NCI-H2171 treated with DMSO at 0.1 percent for 48 hours (cell line): ENCODE measurements at places on chromosomes 2 and 18.

DNA sequence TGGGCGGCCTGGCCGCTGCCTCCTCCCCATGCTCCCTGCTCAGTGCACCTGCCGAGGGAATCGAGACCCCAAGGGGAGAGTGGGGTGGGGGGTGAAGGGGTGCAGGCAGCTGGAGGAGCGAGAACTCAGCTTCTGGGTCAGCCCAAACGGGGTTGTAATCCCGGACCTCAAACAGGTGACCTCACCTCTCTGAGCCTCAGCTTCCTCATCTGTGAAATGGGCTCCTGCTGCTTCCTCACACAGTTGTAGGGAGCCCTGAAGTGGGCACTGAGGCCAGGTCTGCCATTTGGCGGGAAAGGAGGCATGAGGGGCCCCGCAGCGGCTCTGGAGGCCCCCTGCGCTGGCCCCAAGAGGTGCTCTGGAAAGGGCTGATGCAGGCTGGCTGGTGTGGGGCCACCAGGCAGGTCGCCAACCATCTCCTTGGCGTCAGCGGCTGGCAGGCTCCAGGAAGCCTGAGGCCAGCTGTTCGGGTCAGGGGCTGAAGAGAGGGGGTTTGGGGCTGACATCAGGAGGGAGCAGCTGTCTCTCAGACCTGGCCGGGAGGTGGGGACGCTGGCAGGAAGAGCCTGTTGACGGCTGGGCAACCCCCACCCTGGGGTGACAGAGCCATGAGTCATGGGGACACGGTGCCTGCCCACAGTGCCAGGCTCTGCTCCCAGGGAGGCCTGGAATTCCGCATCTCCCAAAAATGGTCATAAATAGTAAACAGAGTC, 4.9 kb downstream of the KLHL30 start:
- DNase-seq = peak; percentile 19

GRCh38 chr2:73933194-73933593, 6.5 kb downstream of the DGUOK start:
- no peak for DNase-seq

DNA sequence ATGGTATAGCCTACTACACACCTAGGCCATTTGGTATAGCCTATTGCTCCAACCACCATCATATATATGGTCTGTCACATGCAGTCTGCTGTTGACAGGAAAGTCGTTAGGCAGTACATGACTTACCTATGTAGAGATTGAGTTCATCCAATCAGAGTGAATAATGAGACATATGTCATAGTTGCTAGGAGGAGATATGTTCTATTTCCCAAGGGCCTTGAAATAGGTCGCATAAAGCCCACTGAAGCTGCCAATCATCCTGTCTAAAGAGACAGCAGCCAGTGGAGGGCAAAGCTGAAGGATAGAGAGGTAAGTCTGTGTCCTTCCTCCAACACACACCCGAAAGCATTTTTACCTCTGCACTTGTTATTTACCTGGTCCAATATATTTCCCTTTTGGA, 263.4 kb downstream of the PTPRM start:
- peak; percentile 36 for DNase-seq

DNA sequence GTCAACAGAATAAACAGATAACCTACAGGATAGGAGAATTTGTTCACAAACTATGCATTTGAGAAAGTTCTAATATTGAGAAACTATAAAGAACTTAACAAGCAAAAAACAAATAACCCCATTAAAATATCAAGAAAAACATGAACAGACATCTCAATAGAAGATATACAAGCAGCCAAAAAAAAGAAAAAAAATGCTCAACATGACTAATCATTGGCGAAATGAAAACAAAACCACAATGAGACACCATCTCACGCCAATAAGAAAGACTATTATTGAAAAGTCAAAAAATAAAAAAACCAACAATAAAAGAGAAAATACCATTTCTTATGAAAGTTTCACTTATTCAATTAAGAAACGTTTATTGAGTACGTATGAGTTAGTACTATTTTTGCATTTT, 800.5 kb downstream of the CBLN2 start:
- DNase-seq = no peak

DNA sequence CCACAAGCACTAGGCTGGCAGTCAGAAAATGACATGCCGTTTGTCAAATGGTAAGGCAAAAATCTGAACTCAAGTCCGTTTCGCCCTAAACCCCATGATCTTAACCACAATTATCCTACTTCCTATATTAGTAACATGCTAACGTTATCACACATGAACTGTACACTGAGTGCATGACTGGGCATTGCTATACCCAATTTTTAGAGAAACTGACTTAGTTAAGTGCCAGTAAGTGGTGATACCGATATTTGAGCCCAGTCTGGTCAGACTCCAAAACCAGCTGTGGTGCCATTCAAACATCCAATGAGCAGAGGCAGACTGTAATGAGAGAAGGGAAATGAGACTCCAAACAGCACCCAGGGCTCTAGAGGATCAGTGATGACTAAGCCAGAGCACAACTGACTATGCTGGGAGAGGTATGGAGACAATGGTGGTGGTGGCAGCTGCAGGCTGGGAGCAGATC, 311.7 kb upstream of the PKDCC start:
- DNase-seq = no peak

DNA sequence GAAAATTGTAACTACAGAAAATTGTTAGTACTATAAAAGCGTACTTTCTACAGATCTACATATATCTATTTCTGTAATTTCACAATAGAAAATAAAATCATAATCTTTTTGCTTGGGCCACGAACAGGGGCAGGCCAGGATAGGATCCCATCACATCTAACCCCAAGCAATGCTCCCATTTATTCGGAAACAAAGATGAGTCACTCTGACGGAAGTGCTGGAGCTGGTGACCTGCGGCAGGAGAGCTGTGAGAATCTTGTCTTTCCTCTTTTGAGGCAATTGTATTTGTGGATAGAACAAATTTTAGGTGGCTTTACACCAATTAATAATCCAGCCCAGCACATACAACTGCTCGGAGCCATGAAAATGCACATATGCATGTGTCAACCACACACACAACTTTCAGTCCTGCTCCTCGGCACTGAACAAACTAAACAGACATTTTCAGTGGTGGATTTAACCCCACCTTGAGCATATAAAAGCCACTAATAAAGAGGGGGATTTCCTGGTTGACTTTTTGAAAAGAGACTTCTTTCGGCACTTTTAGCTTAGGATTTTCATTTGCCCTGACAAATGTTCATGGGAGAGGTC, 22.3 kb upstream of the INSIG2 start:
- no peak for DNase-seq

- DNase-seq = no peak
Observed at GRCh38 chr2:135299658-135300244, 231.3 kb downstream of the ZRANB3 start.

- no peak for DNase-seq
Observed at GRCh38 chr18:13302040-13302439, 83.5 kb downstream of the LDLRAD4 start.

- DNase-seq = no peak
Observed at GRCh38 chr2:187320846-187321245, 127.2 kb downstream of the CALCRL start.

- DNase-seq = no peak
Observed at GRCh38 chr2:190746971-190747761, 98.3 kb downstream of the NAB1 start.

GRCh38 chr2:195575016-195575415, 82.0 kb upstream of the SLC39A10 start:
- no peak for DNase-seq

- no peak for DNase-seq
Observed at GRCh38 chr2:232504438-232504837, 15.8 kb upstream of the PRSS56 start.

GRCh38 chr2:11376071-11376470, 31.6 kb upstream of the ROCK2 start:
- DNase-seq = no peak
